ENCODE measurements at places on chromosomes 2 and 18.

DNA sequence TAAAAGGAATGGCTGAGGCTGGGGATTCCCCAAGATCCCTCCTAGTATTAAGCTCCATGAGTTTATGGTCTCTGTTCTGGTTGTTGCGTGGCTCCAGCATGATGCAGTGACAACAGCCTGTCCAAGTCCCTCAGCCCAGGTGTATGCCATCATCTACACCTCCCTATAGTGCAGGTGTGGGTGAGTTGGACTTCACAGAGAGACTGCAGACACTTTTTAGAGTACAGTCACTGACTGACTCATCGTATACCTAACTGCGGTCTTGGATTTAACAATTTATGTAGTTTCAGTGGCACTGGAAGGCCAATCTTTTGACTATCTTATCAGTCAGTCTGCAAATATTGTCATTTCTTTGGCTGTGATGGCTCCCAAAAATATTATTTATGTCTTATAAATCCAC is 415.0 kb downstream of the TMX3 start:
- no peak for DNase-seq

- DNase-seq, result no peak
Observed at GRCh38 chr2:233387225-233387624, 32.9 kb downstream of the DGKD start.

GRCh38 chr2:155145758-155146229 is 447.3 kb downstream of the KCNJ3 start:
- DNase-seq, result no peak

DNA sequence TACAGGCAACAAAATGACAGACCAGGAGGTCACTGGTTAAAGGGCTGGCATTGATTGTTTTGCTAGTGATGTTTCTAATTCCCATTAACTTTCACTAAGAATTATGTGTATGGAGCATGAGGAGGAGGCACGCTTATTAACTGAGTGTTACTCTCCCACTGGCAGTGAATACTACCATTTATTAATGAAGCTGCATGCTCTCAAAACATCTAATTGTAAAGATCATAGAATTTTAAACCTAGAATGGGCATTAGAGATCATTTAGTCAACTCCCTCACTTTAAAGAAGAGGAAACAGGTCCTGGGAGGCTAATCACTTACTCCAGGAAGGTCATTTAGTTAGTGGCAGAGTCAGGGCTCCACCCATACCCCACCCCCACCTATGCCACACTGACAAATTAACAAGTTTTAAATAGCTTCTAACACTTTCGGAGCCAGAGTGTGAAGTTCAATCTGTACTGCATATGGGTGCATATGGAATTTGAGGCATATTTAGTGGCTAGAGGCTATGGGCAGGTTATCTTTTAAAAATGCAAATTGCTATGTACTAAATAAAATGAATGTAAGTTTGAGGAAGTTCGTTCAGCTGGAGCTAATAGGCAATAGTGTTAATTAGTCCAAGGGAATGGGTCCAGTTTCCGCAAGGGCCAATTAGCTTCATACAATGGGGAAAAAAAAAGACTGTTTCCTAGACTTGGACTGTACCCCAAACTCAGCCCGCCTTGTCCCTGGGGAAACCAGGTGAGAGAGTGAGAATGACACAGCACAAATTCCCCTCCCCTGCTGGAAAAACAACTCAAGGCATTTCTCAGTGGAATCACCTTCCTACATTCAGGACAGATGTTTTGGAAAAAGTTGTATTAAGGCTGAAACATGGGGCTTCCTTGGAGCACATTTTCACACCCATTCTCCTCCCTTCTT is 178.8 kb downstream of the ICOS start:
- no peak for DNase-seq

DNA sequence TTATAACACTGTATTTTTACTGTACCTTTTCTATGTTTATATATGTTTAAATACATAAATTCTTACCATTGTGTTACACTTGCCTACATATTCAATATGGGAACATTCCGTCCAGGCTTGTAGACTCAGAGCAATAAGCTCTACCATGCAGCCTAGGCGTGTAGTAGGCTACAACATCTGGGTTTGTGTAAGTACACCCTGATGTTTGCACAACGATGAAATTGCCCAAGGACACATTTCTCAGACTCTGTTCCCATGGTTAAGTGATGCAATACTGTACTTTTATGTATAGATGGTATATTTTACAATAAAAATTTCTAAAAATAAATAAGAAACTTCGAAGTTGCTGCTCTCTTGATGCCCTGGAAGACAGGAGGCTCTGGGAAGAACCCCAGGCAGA is 38.4 kb downstream of the YPEL5 start:
- DNase-seq, result no peak

DNA sequence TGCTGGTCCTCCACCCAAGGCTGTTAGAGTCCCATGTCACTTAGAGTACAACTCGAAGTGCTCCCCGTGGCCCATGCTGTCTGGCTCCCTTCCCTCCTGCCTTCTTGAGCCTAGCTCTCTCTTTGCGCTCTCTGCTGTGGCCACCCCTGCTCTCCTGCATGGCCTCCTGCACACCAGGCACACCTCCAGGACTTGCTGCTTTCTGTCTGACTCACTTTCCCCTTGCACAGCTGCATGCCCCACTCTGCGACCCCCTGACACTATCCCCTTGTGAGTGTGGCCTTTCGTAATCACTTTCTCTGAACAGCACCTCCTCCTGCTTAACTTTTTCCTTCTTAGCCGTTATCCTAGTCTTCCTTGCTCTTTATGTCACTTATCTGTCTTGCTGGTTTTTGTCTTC is 343.6 kb downstream of the TGIF1 start:
- DNase-seq, result no peak

- no peak for DNase-seq
Observed at GRCh38 chr2:239322416-239323086, 78.3 kb downstream of the HDAC4 start.

GRCh38 chr2:151520976-151521375 is 111.3 kb downstream of the RIF1 start:
- DNase-seq, result no peak

DNA sequence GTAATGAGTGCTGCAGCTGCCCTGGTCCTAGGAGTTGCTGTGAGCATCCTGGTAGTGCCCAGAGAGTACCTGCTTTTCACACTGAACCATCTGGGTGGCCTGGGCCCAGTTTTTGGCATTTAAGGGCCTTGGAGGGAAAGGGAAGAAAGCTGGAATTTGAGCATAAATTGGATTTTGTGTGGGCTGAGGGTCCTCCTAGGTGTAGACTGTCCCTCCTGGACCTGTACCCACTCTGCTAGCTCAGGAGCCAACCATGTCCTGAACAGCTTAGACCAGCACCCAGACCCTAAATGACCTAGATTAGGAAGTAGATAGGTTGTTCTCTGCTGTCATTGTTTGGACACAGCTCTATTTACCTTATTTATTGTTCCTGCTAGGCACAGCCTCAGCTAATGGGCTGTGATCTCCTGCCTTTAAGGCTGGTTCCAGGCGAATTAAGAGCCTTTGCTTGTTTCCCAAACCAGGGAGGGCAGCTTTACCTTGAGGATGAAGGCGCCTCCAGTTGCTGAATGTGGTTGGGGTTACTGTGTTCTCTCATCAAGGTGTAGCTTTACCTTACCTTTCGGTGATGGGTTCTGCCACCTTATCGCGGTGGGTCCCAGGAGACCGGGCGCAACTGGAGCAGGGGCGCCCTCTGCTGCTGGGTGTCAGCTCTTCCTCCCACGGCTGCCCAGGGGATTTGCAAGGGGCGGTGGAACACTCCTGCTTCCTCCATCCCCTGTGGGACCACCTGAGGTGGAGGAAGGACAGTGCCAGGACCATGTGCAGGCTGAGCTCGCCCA is 34.4 kb downstream of the ITGA6 start:
- peak; percentile 63 for DNase-seq

DNA sequence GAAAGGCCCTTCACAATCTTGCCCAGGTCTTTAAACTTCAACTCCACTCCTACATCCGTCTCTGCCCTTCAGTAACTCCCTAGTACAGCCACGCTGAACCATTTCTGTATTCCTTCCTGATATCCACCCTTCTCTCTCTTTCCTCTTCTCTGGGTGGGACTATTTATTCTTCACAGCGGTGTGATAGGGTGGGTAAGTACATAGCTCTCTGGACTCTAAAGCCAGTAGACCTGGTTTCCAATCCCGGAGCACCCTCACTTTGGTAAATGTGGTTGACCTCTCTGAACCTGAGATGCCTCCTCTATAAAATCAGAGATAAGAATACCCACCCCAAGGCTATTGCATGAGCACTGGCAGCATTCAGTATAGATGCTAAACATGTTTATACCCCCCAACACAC is 86.7 kb downstream of the ATL2 start:
- no peak for DNase-seq

DNA sequence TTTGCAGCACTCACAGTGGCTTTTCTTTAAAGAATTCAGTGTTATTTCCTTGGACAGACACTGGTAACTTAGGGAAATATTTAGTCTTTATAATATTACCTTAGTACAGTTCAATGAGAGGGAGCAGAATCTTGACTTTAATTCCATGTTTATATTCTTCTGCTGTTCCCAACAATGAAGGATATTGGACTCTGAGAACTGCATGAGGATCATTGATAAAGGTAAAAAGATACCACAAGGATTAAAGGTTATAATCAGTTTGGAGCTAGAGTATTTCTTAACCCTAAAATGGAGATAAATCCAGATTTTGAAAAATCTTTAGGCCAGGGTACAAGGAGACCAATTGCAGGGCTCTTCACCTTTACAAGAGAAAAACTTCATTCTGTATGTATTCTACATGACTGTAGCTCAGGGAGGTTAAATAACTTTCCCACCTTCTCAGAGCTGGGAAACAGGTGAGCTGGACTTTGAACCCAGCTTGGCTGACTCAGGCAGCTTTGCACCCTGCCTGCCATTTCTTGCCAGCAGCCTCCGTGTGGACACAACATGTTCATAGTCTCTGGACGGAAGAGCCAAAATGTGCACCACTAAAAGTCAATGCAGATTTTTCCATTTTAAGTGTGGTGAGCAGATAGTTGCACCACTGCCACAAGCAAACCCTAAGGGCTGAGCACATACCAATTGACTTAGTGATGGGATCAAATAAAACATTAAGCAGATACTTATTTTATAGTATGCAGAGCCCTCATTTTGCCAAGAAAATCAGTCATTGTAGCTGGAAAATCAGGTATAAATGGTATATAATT is 26.7 kb downstream of the UPP2 start:
- DNase-seq, result no peak

DNA sequence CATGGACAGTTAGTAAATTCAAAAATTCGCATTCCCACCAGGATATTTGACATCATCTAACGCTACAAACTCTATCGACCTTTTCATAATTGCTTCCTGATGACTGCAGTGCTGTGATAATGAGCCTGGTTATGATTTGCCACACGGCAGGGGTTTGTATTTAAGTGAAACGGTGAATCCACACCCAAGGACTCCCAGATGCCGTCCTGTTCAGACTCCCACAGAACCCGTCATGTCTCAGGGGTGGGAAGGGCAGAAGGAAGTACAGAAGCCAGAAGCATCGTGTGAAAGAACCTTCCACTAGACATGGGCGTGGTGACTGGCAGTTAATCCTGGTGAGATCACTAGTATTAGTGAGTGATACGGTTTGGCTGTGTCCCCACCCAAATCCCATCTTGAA is 91.2 kb upstream of the TMEM18 start:
- no peak for DNase-seq

DNA sequence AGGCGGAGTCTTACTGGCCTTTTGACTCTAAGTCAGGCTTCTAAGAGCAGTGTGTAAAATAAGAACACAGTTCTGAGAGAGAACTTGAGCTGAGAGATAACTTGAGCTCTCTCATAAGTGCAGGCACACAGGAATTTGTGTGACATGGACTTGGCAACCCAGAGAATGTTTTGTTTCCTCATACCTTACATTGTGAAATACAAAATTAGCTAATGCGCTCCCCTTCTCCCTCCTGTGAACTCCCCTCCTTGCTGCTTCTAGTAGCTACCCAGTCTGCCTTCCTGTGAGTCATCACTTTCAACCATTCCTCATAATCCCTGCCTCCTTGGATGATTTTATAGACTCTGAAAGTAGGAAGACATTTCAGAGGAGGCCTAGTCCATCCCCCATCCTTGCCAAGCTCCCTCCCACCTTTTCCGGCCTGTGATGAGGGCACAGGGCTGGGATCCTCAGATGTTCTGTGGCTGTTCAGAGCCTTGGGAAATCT is 22.6 kb downstream of the FER1L5 start:
- no peak for DNase-seq

All from stimulated activated CD8-positive, alpha-beta memory T cell treated with anti-CD3 and anti-CD28 coated beads, Interleukin-7, amount 100 ng/mL, for 1 hour (primary cell).